ENCODE measurements at places on chromosomes 2 and 18.

DNA sequence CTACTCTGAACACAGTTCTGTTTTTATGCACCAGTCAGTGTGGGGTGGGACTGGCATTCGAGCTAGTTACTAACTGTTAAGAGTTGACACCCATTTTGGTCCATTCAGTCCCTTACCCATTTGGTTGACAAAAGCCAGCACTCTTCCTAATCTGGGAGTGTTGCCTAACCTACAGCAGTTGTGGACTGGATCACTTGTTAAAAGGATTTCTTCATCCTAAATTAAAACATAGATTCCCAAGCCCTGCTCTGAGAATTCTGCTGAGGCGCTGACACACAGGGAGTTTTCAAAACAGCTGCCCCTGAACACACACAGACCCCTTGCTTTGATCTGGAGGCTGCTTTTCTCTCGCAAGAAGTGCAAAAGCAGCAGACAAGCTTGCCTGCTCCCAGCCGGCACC lies 6.4 kb downstream of the TIMM21 start:
- DNase-seq = no peak

- no peak for DNase-seq
These were observed 82.1 kb downstream of the MAP4K4 start for GRCh38 chr2:101779656-101780055.

- DNase-seq = no peak
These were observed 199.1 kb upstream of the CCDC150 start for GRCh38 chr2:196440413-196440812.

DNA sequence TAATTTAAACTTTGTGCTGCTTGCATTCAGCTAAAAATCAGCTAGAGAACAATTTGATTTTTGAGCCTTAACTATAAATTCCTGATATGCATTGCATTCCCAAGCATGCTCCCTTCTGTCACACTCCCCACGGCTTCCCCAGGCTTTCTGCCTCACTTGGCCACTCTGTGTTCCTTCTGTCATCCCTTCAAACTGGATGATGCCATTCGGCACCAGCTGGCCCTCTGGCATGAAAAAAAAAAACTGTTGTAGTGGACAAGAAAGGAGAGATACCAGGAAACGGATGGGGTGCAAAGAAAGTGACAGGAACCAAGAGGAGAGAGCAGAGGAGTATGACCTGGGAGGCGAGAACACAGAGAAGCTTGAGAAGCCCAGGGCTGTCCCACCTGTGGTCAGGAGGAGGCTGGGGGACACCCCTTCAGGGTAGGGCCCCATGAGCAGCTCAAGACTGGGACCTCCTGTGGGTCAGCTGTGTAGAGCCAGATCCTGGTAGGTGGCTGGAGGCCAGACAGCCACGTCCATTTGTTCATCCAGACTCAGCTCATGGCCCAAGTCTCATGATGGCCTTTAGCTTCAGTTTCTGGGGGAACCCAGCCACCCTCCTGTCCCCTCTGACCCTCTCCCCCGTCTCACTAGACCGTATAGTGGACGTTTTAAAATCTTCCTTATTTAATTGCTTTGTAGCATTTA lies 211.8 kb downstream of the GBX2 start:
- DNase-seq = no peak

DNA sequence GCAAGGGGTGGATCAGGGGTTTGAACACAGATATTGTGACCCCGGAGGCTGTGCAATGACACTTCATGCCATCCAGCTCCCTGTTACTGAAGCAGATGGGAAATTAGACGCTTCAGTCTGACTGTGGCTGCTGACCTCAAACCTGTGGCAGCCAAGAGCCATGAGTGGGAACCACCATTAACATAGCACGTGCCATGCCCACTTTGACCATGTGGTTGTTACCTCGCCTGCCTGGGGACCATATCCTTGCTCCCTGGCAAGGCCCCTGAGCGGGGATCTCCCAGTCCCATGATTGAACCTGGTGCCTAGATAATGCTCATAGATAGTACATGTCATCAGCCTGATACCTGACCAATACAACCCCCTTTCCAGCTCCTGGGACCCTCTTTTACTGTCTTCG lies 68.9 kb downstream of the CYP26B1 start:
- DNase-seq = no peak

Measured in SW 1271 (cell line).